ENCODE measurements at places on chromosomes 11 and 22.

DNA sequence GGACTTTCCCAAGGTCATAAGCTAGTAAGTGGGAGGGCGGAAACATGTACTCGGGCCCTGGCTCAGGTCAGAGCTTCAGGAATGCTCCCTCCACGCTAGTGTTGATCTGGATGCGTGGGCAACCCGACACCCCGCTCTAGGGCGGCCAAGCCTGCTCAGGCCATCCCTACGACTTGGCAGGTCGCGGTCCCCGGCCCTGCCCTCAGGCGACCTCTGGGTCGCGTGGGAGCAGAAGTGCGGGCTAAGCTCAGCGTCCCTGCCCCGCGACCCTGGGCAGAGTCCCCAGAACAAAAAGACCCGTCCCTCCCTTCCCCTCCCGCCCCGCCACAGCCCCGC is 781 bp upstream of the TEF start:
- DNase-seq: peak; percentile 81

DNA sequence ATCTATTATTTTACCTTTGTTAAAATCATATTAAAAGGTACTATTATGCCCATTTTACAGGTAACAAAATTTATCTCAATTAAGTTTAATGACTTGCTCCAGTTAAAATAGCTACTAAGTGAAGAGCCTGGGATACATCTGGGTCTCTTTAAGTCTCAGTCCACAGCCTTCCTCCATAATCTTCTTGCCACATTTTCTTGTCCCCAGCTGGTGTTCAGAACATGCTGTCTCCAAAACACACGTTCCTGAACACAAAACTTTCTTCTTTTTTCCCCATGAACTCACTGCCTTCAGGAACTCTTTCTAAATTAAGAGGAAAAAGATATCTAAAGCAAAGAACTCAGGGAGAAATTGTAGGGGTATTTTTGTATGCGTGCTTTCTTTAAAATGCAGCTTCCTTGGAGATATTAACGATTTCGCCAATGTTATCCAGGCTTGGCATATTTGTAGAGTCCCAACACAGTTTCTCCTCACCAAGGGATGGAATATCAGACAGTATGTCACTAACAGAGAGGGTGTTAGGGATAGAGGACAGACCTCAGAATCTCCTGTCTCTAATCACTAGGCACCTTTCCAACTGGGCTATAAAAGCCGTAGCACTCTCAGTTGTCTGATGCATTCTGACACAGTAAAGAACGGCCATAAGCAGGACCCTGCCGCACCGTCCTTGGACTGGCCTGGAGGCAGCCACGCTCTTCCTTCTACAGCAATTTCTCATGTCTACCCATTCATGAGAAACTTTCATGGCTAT is 232.8 kb upstream of the BLID start:
- no peak for DNase-seq

GRCh38 chr11:19574916-19575315 is 137.7 kb upstream of the NAV2 start:
- no peak for DNase-seq

DNA sequence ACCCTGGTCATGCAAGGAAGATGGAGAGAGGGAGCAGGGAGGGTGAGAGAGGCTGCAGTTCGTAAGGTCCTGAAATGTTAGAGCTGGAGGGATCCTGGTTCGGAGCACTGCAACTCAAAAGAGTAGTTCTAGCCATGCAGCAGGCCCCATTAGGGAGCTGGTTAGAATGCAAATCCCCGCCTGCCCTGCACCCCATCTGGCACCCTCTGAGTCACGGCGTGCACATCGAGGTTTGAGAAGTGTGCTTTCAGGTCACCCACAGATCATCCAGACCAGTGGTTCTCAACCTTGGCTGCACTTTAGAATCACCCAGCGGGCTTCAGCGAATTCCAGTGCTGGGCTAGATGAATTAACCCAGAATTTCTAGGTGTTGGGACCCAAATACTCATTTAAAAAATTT is 48.2 kb downstream of the ST3GAL4 start:
- DNase-seq: no peak

- DNase-seq: no peak
Measured at GRCh38 chr11:15849257-15849656, 507.1 kb downstream of the SOX6 start.

DNA sequence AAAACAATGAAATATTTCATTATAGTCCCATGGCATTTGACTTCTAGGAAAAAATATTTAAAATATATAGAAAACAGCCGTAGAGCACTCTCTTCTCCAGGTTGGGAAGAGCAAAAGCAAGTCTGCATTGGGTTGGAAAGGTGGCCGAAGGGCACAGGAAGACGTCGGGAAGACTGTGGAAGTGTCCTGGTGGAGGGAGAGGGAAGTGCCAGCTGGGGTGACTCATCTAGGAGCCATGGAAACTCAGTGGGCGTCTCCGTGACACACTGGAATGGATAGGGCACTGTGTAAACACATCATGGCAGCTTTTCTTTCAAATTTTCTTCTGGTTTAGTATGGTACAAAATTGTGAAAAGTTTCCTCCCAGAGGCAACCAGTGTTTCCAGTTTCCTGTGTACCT is 12.7 kb downstream of the GTPBP1 start:
- DNase-seq: no peak

DNA sequence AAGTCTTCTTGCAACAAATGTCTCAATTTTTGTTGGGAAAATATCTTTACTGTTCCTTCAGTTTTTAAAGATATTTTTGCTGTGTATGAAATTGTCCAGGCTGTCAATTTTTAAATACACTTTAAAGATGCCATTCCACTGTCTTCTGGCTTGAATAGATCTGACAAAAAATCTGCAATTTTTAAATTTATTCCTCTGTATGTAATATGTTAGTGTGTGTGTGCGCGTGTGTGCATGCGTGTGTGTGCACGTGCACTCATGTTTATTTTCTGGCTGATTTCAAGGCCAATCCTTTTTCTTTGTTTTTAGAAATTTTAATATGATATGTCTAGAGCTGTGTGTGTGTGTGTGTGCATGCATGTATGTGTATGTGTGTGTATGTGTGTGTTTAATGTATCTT is 263.2 kb upstream of the SESN3 start:
- no peak for DNase-seq

- DNase-seq: peak; percentile 30
Measured at GRCh38 chr11:58625086-58625485, 2.6 kb downstream of the CNTF start.

DNA sequence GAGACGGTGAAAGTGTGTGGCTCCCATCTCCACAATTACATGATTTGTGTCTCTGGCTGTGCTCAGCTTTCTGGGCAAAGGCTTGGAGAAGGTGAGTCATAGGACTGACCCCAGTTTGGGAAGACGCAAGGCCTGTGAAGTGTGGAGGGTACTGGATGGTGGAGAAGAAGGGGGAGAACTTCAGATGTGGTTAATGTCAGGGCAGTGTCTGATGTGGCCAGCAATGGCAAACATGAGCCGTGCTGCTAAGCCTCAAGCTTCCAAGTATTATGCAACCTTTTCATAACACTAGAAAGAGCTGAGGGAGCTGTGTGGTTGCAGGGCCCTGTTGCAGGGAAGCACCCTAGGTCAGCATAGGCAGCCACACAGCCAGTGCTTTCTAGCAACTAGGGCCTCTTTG is 110.9 kb downstream of the NTM start:
- DNase-seq: no peak

DNA sequence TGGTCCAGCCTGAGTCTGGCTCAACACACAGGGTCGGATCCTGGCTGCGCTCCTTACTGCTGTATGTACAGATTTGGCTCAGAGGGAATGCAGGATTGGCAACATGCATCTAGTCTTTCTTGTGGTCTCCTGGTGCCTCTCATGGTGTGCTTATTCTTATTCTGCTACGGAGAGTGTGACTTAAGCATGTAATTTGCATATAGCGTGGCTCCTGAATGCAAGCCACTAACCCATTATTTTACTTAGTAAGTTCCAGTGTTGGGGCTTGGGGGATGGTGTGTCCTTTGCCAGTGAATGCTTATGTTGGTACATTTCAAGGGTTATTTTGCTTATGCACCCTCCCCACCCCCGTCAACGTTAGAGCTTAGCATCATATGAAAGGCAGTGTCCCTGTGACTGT is 51.2 kb downstream of the PTPRJ start:
- DNase-seq: no peak

- DNase-seq: no peak
Measured at GRCh38 chr22:19773470-19774040, 13.0 kb downstream of the TBX1 start.

DNA sequence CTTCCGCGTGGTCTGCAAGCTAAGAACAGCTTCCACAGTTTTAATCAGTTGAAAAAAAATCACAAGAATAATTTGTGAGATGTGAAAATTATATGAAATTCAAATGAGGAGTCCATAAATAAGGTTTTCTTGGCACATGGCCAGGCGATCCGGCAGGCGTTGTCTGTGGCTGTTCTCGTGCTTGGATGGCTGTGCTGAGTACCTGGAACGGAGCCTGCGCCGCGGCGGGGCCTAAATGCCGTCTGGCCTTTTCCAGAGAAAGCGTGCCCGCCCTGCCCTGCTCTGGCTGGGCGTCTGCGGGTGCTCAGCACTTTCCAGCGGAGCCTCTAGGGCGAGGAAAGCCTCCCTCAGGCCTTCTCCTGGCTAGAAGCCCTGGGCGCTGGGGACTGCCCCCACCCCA is 41.8 kb downstream of the OSBPL5 start:
- no peak for DNase-seq

- no peak for DNase-seq
Measured at GRCh38 chr22:47381240-47381639, 618.8 kb downstream of the TBC1D22A start.

DNA sequence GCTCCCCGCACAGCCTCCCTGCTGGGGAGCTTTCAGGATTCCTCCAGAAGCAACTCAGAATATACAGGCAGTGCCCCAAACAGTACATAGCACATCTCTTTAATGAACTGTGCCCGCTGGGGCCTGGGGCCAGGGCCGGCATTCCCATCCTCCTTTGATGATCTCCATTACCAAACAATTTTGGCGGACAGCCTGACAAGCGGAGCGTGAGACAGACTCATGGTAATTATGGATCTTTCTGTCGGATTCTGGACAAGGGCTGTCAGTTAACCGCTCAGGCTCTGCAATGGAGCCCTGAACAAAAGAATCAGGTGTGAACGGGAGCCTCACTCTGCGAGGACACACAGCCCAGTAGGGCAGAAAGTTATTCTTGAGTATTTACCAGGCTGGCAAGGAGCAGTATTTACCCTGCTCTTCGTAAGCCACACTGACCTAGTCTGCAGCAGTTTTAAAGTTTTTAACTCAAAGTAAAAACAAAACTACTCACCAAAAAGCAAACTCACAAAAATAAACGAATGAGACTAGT is 174.0 kb downstream of the TBC1D22A start:
- peak; percentile 24 for DNase-seq

DNA sequence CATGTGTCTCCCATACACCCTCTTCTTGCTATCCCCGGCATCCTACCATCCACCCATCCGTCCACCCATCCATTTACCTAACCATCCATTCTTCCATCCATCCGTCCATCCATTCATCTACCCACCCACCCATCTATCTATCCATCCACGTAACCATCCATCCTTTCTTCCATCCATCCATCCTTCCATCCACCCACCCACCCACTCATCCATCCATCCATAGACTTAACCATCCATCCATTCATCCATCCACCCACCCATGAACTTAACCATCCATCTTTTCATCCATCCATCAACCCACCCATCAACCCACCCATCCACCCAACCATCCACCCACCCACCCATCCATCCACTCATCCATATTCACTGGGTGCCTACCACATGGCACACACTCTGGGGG is 10.6 kb upstream of the CDC42EP2 start:
- DNase-seq: no peak

DNA sequence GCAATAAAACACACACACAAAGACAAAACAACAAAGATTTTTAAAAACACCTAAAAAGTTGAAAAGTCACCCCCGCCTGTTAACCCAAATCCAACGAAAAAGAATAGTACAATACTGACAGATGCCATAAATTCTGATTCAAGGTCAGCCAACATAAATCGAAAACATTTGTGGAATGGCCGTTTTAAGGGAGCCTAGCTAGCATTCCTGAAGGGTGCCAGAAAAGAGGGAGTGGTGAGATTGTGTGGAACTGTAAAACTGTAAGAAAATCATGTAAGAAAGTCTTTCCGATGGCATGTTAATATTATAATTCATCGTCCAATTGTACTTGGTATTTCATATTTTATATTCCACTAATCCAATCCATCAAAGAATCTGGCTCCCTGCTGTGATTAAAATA is 75.1 kb downstream of the RAB38 start:
- no peak for DNase-seq

GRCh38 chr22:24592058-24592850 is 619 bp downstream of the LRRC75B start:
- no peak for DNase-seq

- DNase-seq: no peak
Measured at GRCh38 chr11:21110415-21110814, 441.0 kb downstream of the NELL1 start.

- no peak for DNase-seq
Measured at GRCh38 chr11:109970516-109971183, 122.5 kb upstream of the ZC3H12C start.

GRCh38 chr11:134758342-134758931 is 346.4 kb upstream of the B3GAT1 start:
- no peak for DNase-seq

- DNase-seq: no peak
Measured at GRCh38 chr11:79369055-79369454, 71.8 kb downstream of the TENM4 start.

- no peak for DNase-seq
Measured at GRCh38 chr11:72969894-72970335, 155.7 kb downstream of the ATG16L2 start.

- DNase-seq: no peak
Measured at GRCh38 chr22:27685515-27685914, 116.0 kb downstream of the MN1 start.

GRCh38 chr11:43573233-43573632 is 107.3 kb upstream of the HSD17B12 start:
- DNase-seq: no peak

DNA sequence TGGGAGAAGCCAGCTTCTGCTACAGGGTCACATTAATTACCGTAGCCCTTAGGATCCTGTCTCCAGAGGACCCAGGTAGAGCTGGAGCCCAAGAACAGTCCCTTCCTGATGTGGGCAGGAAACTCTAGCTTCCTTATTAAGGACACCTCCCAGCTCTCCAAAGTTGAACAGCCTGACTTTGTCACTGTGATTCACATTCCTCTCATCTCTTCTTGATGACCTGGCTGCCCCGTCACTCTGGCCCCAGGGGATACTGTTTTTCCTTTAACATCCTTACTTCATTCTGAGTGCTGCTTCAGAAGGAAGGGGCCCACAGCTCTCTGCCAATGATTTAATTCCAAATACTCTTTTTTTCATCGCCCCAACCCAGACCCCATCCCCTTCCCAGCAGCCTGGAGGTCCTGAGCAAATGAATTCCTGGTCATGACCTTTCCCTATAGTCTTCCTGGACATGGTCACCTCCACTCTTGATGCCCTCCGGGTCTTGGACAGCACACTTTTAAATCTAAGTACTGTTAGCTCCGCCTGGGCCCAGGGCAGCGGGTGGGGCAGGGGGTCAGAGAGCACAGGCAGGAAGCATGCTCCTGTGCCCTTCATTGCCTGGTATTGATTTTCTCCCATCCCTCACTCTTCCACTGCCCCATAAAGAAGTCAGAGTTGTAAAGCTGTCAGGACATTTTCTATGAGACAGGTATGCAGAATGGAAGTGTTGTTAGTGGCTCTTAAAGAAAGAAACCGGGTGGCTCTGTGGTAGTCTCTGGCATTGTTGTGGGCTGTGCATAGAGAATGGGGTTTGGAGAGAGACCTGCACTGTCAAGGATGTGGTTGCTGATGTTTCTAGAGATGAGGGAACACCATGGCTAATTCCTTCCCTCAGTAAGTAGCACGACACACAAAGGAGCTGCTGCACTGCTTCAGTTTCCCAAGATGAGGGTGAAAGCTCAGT is 22.3 kb upstream of the SPON1 start:
- DNase-seq: no peak

- DNase-seq: no peak
Measured at GRCh38 chr11:45341372-45341771, 55.2 kb upstream of the SYT13 start.

GRCh38 chr22:22881116-22882000 is 6.3 kb upstream of the IGLL5 start:
- no peak for DNase-seq

Data from hindlimb muscle (tissue), 1 donor.